ENCODE measurements at places on chromosomes 12 and 14. TPM values are rescaled to one million over a fixed set of nuclear protein-coding genes. Genes with fewer than 3 reads are reported as not detected.

DNA sequence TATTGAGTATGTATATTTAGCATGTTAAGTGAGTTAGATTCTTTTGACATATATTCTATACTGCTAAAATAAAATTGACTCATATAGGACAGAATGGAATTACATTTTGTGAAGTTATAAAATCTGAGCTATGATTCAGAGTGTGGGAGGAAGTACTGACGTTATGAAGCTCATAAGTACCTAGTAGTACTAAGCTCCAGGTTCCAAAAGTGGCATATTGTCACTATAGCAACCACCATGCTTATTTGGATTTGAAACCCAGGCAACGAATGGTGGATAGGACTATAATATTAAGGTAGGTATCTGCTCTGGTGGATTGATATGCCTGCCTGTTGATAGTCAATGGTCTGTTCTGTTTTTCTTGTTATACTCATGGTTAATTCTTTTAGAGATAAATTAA, 2.2 kb upstream of the FBXO33 start:
- DNase-seq = no peak

DNA sequence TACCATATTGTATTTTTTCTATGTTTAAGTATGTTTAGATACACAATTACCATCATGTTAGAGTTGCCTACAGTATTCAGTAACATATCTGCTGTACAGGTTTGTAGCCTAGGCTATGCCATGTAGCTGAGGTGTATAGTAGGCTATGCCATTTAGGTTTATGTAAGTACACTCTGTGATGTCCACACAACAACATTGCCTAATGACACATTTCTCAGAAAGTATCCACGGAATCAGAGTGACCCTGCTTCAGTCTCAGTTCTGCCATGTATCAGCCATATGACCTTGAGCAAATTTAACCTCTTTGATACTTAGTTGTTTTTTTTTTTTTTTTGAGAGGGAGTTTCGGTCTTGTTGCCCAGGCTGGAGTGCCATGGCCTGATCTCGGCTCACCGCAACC, 12.7 kb downstream of the SUSD6 start:
- DNase-seq = no peak

DNA sequence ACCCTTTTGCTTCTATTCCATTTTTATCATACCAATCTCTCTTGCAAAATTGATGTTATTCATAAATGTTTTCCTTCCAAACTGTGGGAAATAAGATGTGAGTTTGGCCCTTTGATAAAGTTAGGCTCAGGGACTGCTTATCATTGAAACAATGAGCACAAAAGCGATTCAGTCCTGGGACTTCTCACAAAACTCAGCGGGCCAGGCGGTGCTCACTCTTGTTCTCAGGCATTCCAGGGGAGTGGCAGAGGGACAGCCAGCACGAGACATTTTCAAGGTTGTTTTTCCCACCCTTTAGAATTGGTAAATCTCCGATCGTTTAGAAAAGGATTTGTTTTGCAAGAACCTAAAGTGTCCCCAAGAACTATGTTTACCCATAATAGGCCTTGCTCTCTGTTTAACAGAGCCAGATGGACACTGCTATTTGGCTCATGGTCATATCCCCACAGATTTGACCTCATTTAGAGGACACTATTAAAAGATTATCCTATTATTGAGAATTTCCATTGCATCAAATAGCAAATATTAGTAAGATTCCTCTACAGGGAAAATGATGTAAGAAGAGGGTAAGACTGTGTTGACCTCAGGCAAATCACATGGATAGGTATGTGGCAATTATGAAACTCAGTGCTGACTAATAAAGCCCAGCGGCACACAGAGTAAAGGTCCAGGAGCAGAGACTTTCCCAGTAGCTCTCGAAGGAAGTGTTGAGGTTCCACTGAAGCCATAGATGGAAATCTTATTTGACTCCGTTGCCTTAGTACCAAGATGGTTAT, 102.7 kb upstream of the USP44 start:
- DNase-seq = no peak

- DNase-seq = peak; percentile 27
Observed at GRCh38 chr14:74571901-74572725, 39.9 kb downstream of the LTBP2 start.

Gene KCNMB4
- 1.3 TPM for total RNA-seq

- no peak for DNase-seq
Observed at GRCh38 chr12:116172224-116172849, 105.2 kb downstream of the MED13L start.

Gene RDH5
- 6.4 TPM for total RNA-seq

DNA sequence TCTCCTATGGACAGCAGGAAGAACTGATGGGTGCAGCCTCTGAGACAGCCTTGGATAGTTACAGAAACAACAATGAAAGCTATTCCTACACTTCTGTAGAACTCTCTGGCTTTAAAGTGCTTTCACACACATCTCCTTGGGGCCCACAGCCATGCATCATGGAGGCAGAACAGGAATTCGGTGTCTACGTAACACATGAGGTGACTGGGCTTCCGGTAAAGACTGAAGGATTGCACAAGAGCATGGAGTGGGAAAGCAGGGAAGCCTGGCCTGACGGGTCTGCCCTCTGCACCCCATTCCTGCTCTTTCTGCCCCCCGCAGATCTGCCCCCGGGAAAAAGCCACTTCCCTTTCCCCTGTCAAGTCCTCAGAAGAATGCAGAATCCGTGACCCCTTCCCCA, 82.6 kb downstream of the VWF start:
- no peak for DNase-seq

Gene AKAP3
- 4.2 TPM for total RNA-seq

DNA sequence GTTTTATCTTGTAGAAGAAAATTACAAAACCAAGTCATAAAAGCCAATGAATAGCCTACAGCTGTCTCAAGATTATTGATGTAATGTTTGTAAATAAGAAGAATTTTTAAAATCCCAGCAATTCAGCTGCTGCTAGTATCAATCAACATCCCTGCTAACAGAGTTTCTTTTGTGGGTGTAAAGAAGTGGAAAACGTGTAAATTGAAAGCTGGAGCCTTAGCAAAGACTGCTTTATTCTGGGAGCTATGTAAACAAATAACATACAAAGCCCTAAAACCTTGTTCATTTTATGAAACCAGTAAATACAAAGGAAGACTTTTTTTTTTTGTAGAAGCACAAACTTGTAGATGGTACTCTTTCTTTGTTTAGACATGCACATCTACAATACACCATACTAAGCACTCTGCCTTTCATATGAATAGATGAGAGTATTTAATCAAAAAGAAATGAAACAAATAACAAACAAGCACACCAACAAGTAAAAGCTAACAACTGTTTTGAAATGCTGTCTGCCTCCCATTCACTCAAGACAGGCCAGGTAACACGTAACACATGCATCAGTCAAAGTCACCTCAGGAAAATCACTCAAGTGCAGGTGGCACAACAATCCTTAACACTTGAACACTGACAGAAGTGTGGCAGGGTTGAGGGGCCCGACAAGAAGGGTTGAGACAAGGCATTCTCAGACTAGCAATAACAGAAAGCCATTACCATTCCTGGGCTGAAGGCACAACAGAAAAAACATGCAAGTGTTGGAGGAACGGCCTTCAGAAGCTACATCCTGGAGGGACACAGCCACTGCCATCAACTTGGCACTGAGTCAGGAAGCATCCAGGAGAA, 1364.0 kb upstream of the SEL1L start:
- no peak for DNase-seq

DNA sequence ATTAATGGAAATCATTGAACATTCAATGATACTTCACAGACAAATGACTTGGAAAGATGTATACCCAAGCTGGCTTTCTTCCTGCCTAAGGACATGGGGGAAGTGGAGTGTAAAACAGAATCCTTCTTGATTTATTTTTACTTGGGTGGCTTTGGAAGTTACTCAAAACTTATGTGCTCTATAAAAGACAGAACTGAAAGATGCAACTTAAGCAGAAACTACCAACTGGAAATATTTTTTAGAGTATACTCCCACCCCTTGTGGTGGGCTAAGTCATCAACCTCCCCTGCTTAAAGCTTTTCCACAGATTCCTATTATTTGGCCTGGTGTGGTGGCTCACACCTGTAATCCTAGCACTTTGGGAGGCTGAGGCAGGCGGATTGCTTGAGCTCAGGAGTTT, 126.0 kb upstream of the ATP2B1 start:
- no peak for DNase-seq

Gene GLIPR1
- total RNA-seq = 10.3 TPM

DNA sequence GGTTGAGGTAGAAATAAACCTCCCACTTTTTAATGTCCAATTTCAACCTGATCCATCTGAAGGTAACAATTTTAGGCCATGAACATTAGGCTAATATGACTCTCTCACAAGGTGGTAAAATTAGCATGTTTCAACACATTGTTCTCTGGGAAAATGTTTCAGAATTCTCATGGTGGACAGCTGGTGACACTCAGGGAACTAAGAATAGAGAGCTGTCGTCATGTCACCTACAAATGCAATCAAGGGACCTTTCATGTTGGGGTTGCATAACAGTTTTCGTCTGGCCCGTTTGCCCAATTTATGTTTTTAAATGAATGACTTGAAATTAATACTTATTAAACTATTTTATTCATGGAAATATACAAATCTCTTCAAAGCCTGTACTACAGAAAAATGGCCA, 180.7 kb upstream of the PRICKLE1 start:
- no peak for DNase-seq

DNA sequence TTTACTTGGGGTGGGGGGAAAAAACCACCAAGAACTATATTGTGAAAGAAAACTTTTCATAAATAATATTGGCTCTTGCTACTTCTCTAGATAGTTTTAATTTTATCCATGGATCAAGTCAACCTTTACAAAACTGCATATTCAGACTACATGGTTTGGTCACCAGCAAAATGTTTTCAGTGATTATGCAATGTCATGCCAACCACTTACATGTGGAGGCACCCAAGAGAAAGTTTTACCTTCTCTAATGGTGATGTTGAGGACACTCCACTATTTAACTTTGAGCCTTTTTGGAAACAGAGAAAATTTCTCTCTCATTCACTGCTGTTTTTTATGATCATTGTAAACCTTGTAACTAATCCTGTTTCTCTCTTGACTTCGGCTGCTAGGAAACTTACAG, 21.6 kb downstream of the PLCZ1 start:
- no peak for DNase-seq

- DNase-seq = no peak
Observed at GRCh38 chr12:108060903-108061302, 68.2 kb upstream of the WSCD2 start.

Gene TCL1B
- not detected for total RNA-seq

Gene FUT8
- 56.6 TPM for total RNA-seq

DNA sequence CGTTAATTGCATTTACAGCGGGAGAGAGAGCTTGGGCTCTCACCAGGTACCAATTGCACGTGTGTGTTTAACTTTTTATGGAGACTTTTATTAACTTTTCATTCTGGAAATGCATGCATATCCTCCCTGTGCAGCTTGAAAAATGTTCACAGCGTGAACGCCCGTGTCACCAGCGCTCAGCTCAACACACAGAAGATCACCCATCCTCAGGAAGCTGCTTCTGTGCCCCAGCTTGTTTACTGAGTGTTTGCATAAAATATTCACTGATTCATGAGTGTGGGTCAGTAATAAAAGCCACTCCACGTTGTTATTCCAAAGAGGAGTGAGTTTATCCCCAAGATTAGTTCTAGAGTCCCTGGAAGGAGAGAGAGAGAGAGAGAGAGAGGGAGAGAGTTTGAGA, 75.5 kb upstream of the FZD10 start:
- DNase-seq = no peak

- no peak for DNase-seq
Observed at GRCh38 chr14:26081043-26081442, 516.8 kb downstream of the NOVA1 start.

DNA sequence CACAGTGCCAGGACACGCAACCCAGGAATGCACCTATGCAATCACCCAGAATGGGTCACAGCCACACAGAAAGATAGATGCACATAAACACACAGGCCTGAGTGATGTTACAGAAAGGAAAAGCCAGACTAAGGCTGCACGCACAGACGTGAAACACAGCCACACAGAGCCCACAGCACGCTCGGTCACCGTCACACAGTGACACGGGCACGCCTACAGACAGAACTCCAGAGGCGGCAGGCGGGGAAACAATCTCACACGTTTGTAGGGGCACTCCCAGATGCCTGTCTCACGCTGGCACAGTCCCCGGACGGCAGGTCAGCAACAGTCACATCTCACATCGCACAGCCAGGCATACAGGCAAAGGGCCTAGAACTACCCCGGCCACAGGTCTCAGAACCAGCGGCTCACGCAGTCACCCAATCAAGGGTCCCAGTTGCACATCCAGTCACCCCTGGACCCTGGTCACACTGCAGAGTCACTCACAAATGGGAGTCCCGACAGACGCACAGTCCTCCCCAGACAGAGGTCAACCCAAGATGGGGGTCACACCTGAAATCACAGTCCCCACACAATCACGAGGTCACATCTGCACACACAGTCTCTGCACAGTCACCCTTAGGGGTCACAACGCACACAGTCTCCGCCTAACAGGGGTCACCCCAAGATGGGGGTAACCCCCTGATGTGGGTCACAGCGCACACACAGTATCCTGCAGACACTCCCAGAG, 790 bp downstream of the SSH1 start:
- peak; percentile 44 for DNase-seq

Gene HHIPL1
- 0.16 TPM for total RNA-seq

- no peak for DNase-seq
Observed at GRCh38 chr12:116863275-116863767, 17.9 kb downstream of the HRK start.

DNA sequence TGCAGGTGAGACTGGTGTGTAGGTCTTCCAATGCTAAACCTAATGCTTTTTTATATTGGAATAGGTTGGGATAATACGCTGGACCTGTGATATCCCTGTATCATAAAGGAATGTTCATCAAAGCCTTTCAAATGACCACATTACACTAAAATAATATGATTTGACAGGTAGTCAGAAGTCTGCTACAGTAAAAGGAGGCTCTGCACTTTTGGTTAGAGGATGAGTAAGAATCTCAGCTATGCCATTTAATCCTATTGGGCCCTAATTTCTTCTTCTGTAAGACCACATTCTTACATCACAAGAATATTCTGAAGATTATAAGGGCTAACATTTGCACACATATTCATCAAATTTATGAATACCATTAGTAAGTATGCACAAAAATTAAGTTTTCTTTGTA, 250.5 kb upstream of the FLRT2 start:
- DNase-seq = no peak

DNA sequence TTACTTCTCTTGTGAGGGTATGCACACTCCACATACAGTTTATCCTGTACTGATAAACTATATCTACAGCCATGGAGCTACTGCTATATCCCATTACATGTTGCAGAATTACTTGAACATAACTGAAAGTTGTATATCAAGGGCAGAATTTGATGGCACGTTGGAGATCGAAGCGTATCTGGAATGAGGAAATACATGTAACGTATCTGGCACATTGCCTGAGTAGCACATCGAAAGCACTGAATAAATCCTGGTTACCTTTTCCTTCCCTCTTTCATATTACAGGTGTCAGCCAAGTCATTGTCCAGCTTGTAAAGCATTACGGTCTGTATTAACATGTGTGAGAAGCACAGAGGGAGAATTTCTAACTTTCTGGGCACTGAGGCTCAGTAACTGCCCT, 42.1 kb upstream of the LIN7A start:
- no peak for DNase-seq

GRCh38 chr14:78508023-78508422, 337.9 kb downstream of the NRXN3 start:
- DNase-seq = no peak

Gene HOXC9
- not detected for total RNA-seq

GRCh38 chr12:32435921-32436705, 36.8 kb downstream of the FGD4 start:
- no peak for DNase-seq

All from activated naive CD4-positive, alpha-beta T cell treated with anti-CD3 and anti-CD28 coated beads, Interleukin-2, amount 50 U/mL, for 72 hours (primary cell).